Activated CD8-positive, alpha-beta T cell treated with anti-CD3 and anti-CD28 coated beads for 36 hours (primary cell): ENCODE measurements at places on chromosomes 12 and 14.

GRCh38 chr14:23125011-23125410 lies 6.0 kb upstream of the CEBPE start:
- no peak for DNase-seq
- H3K27ac ChIP-seq: no peak overlapping the region
- H3K36me3 ChIP-seq: no peaks in the 10 kb centered on the region
- no peak overlapping the region for H3K4me3 ChIP-seq
- H3K27me3 ChIP-seq: no peaks in the 10 kb centered on the region

DNA sequence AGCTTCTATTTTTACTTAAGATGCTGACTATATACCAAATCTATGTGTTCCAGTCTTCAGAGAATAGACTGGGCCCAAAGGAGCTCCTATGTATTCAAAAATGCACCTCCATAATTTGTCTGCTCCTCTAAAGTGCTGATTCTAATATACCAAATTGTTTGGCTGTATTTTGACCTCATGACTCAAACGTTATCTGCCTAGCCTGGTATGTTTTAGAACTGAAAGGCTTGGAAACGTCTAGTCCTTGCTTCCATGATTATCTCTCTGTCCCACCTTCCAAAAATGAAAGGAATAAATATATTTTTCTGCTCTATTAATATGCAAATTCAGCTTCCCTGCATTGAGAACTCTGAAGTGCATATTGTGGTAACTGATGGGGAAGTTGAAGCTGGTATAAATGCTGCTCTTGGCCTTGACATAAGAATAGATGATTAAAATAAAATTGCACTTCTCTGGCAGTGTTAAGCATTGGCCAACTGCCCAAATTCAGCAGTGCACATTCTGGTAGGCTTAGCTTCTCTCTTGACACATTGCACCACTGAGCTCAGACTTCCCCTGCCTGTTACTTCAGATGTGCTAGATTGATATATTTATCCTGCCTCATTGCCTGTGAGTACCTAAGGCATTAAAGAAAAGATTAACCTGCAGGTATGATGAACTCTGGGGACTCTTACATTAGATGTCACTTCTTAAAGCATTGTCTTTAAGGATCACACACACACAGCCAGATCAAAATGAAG lies 882.3 kb downstream of the RPS29 start:
- no peaks in the 10 kb centered on the region for H3K27me3 ChIP-seq
- DNase-seq: no peak
- no peak overlapping the region for H3K4me3 ChIP-seq
- no peaks in the 10 kb centered on the region for H3K36me3 ChIP-seq

DNA sequence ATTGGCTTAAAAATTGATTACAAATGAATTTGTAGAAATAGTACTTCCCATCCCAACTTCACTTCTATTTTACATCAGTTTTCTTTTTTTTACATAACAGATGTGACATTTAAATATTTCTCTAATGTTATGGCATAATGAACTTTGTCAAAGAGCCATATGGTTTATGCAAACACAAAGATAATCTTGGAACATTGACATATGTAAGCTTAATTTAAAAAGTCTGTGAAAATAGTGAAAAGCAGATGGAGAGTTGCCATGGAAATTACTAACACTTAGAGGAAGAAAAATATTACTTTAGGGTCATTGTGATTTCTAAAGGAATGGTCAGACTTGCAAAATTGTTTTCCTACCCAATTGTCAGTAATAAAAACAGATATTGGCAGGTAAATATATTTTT lies 232.4 kb downstream of the AEBP2 start:
- H3K4me3 ChIP-seq: no peak overlapping the region
- no peak overlapping the region for H3K27ac ChIP-seq
- no peak for DNase-seq
- H3K27me3 ChIP-seq: no peaks in the 10 kb centered on the region
- H3K36me3 ChIP-seq: peaks cover 5% of the 10 kb centered on the region

- H3K36me3 ChIP-seq: no peaks in the 10 kb centered on the region
- no peak for DNase-seq
- no peaks in the 10 kb centered on the region for H3K4me1 ChIP-seq
- H3K4me3 ChIP-seq: no peak overlapping the region
These were observed 54.0 kb upstream of the PDE3A start for GRCh38 chr12:20314328-20314727.
